NCI-H510A treated with DMSO at 0.1 percent for 48 hours (cell line): ENCODE measurements at places on chromosomes 16 and 17.

- no peak for DNase-seq
Observed at GRCh38 chr17:50781167-50781566, 13.8 kb upstream of the ANKRD40CL start.

GRCh38 chr16:28623172-28623711, 13.4 kb upstream of the SULT1A1 start:
- peak; percentile 88 for DNase-seq

GRCh38 chr16:47043200-47043599, 69.7 kb upstream of the DNAJA2 start:
- DNase-seq, result no peak

GRCh38 chr17:60169921-60170817, 20.4 kb downstream of the CA4 start:
- DNase-seq, result peak; percentile 38

DNA sequence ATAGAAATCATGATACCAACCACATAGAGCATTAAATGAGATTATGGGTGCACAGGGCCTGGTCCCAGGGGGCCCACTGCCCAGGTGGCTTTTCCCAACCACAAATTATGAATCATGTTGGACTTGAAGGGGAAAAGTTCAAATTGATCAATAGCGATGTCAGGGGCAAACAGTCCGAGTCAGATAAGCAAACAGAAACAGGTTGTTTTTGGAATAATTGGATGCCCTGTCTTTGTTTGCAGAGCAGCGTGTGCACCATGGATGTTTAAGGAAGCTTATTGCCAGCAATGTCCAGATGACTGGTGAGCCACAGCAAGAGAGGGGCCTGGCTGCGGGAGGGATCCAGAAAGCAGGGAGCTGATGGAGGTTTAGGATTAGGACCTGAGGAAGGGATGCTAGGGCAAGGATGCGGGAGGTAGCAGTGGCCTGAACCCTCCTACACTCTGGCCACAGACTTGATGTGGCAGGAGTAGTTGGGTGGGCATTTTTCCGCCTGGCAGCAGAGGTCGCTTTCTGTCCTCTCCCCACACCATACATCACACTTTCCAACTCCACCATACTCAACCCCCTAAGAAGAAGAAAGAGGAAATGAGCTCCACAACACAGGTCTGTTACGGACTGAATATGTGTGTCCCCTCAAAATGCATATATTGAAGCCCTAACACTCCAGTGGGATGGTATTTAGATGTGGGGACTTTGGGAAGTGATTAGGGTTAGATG, 266.4 kb upstream of the RPL38 start:
- DNase-seq, result no peak

- DNase-seq, result peak; percentile 77
Observed at GRCh38 chr17:21041741-21042457, 912 bp downstream of the USP22 start.

- DNase-seq, result no peak
Observed at GRCh38 chr16:88883117-88883895, 16.8 kb upstream of the PABPN1L start.

DNA sequence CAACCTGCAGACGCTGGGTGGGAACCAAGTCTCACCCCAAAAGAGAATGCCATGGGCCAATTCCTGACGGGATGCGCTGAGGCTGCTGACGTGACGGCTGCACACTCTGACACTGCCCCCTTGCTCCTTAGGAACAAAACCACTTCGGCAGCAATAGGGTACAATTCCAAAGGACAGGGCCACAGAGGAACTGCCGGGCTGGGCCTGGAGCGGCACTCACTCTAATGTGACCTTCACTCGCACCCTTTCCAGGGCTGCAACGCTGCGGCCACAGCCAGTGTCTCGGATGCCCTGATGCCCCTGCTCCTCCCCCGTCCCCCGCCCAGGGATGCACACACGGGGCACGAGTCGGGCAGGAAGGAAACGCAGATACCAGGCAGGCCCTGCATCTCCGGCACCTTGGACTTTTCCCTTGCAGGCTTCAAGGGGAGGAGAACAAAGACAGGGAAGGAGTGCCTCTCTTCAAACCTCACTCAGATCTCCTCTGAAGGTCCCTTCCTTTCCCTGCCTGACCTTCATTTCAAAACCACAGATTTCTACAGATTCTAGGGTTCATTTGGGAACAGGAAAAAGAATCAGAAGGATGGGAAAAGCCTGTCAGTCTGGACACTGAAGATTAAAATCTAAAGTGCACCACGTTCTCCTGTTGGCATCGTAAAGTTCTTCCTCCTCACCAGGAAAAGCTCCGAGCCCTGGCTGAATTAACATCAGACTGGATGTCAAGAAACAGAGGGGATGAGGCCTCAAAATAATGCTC, 2.3 kb downstream of the PITPNA start:
- DNase-seq, result no peak

DNA sequence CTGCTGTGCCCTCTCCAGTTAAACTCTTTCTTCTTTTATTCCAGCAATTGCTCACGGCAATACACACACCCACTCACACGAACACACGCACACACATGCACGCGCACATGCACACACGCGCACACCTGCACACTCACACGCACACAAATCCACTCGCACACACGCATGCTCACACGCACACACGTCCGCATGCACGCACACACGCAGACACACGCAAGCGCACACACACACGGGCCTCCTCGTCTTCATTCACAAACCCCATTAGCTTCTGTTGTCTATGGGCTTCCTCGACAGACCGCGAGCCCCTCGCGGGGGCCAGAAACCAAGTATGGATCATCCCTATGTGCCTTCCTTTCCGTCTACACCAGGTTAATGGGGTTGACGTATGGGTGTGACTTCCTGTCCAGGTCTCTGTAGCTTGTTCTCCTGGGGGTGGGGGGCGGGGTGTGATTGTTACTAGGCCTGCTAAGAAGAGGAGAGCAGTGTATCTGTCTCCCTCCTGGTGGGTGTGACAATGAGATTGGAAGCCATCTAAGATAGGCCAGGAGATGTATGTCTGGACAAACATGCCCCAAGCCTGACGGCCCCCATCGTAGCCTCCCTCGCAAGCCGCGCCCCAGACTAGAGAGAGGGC, 670 bp upstream of the CTF1 start:
- peak; percentile 66 for DNase-seq
